Testis (tissue), 5 donors: ENCODE measurements at places on chromosomes 1 and 21.

GRCh38 chr1:211336161-211336560 is 9.5 kb downstream of the TRAF5 start:
- no peak for DNase-seq

GRCh38 chr1:31828341-31828740 is 12.5 kb upstream of the SPOCD1 start:
- DNase-seq = no peak

GRCh38 chr1:244207042-244207934 is 156.2 kb downstream of the ZBTB18 start:
- no peak for DNase-seq

DNA sequence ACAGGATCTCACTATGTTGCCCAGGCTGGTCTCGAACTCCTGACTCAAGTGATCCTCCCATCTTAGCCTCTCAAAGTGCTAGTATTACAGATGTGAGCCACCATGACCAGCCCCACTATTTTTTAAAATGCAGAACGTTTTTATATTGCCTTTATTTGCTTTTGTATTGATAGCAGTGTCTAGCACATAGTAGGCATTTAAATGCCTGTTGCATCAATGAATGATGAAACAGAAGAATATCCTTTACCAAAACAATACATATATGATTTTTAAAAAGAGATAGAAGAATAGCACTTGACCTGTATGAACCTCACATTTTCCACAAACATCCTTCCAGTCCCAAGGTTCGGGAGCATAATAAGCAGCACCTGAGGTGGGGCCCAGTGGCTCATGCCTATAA is 16.5 kb upstream of the FRRS1 start:
- no peak for DNase-seq

- DNase-seq = no peak
These were observed 59.9 kb downstream of the CLSTN1 start for GRCh38 chr1:9763914-9764313.

DNA sequence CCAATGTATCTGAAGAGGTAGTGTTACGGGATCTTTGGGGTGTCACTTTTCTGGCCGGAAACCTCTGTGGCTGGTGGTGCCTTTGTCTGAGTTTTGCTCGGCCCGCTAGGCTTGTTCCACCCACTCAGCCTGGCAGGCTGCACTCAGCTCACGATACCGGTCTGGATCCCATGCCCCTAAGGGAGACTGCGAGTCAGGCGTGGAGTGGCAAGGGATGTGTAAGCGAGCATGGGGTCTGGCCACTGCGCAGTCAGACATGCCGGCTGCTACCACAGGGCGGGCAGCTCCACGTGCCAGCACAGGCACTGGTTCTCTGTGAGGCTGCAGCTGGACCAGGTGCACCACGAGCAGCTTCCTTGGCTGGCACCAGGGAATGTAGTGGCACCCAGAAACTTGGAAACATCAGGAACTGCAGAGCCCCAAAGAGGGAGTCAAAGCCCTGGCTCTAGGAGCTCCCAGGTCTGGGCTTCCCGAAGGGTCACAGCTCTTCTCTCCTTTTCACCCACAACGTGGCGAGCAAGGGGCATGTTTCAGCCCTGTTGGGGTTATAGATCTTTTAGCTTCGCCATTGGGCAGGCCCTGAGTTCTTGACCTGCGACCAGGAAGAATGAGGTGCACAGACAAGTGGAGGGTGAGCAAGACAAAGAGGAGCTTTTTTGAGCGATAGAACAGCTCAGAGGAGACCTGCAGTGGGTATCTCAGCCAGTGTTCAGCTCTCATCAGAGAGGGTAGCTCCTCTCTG is 23.8 kb upstream of the LRRC8C start:
- DNase-seq = no peak

DNA sequence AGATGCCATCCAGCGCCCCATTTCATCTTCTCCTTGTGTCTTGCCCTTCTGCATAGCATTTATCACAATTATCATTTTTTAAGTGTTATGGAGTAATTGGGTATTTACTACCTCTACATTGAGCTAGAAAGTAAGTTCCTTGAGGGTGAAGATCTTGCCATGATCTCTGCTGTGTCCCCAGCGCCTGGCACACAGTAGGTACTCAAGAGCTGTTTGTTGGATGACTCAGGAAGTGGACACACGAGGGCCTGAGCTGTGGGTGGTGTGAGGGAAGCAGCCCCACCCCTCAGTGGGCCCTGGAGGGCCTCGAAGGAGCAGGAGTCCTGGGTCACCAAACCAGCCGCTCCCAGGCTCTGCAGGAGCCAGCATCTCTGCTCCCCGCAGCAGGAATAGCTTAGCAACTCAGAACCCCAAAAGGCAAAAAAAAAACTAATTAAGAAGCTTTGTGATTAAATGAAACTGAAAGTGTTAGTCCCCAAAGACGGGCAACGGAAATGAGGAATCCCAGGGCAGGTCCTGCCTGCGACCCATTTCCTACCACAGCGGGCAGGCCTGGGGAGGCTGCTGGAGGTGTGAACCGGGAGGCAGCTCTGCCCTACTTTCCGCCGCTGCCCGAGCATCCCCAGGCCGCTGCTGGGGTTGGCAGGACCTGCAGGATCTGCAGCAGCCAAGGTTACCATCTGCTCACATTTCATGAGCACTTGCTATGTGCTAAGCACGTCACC is 87.7 kb downstream of the LACTBL1 start:
- DNase-seq = no peak

- DNase-seq = no peak
These were observed 8.5 kb downstream of the CD84 start for GRCh38 chr1:160570840-160571239.

GRCh38 chr1:51605961-51606723 is 10.8 kb upstream of the OSBPL9 start:
- no peak for DNase-seq

DNA sequence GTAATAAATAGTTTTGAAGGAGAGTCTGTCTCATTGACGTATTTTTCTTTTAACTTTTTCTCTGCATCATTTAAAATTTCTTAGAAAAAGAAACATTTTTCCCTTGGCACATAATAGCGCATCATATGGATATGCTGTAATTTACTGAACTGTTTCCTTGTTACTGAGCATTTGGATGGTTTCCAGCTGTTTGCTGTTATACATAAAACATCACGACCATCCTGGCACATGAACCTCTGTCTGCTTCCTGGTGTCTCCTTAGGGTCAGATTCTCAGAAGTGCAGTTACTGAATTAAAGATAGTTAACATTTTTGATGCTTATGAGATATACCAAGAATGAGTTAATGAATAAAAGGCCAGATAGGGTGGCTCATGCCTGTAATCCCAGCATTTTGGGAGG is 67.2 kb downstream of the BACE2 start:
- no peak for DNase-seq

DNA sequence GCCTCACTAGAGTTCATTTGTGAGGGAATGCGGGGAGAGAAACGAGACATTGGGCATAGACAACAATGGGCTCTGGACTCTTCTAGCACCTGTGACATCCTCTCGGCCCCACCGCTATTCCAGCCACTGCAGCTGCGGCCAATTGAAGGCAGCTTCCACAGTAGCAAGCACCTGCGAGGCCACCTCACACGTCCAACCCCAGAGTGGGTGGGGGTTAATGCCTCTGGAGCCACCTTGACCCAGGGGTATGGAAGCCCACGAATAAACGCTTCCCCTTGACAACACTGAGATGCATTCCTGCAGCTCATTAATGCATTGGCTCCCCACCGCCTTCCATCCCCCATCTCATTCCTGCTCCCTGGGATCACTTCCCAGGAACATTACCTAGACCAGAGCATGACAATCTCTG is 104.4 kb downstream of the GLIS1 start:
- no peak for DNase-seq

- DNase-seq = no peak
These were observed 36.5 kb upstream of the CD5L start for GRCh38 chr1:157878059-157878458.

- no peak for DNase-seq
These were observed 1.3 kb downstream of the EXO1 start for GRCh38 chr1:241849345-241849695.

DNA sequence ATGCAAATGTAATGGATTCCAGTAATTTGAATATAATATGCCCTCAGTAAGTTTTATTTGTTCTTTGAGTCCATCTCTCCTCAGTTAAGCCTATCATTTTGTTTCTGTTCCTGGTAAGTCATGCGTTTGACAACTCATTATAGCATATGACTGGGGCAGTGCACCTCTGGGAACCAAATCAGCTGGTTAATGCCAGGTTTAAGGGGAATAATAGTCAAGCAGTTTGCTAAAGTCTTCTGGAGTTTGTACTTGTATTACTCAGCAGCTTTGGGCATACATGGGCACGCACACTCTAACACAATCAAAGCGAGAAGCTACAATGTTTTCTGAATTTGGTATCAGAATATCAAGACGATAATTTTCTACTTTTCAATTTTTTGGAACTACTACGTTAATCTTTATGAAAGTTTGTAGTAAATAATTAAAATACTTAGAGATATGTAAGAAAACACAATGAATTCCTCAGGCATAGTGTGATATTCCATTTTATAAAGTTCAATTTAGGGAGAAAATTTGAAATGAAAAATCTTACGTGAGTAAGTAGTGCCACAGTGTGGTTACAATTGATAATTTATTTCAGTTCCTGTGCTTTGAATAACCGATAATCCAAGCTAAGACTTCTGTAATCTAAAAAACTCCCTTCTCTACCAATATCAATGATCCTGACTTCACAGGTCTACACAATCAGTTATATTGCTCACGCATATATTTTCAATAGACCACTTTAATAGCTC is 43.8 kb upstream of the KCTD3 start:
- no peak for DNase-seq

DNA sequence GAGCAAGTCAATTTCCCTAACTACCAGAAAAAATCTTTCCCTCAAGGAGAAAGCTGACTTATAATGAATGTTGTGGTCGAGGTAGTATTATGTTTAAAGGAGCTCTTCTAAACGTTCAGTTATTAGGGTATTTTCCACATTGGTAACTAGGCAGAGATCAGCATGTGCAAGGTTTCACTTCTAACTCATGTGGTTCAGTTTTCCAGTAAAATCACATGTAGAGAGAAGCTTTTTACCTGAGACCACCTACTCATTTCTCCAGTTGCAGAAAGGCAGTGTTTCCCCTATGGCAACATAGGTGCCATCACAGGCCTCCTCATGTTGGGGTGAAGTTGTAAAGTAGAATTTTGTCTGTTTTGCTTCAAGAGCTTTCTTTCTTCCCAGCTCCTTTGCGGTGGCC is 23.7 kb downstream of the IL23R start:
- DNase-seq = no peak

DNA sequence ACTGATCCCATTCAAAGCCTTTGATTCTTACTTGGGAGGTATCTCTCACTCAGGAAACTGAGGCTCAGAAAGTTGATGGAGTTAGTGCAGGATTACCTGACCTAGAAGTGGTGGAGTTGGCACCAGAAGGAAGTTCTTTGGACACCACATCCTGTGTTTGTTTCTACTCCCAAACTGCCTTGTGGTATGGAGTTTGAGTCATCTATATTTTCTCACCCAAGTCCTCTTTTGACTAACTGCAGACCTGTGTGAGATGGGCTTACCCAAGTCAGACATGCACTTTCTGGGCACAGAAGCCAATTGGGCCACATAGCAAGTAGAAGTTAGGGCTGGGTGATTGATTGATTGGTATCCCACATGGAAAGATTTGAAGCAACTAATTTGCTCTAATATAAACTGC is 36.1 kb downstream of the FGGY start:
- DNase-seq = no peak
